Fibroblast of mammary gland (primary cell): ENCODE measurements at places on chromosomes 6 and 20.

DNA sequence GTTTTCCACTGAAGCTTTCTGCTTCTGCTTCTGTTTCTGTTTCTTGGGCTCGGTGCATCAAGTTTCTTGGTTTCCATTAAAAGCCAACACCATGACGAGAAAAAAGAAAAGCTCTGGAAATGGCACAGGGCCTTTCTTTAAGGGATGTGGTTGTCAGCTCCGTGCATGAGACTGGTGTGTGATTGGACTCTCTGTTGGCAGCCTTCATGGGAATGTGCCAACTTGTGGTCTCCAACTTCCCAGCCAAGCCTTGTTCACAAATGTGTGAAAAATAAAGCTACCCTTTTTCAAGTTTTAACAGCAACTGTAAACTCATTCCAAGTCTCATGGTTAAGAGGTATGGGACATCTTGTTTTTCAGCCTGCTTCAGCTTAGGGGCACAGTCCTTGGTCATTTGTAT lies 68.7 kb upstream of the CST7 start:
- DNase-seq, result no peak

- peak; percentile 29 for DNase-seq
Observed at GRCh38 chr6:79117752-79118151, 39.7 kb upstream of the PHIP start.

- no peak for DNase-seq
Observed at GRCh38 chr6:92545861-92546260, 873.5 kb downstream of the EPHA7 start.

- DNase-seq, result no peak
Observed at GRCh38 chr6:46291880-46292279, 121.1 kb upstream of the ENPP5 start.

- peak; percentile 96 for DNase-seq
Observed at GRCh38 chr20:49278036-49278817, at the start of gene ZNFX1. ZNFX1 (minus strand) TSS chr20:49278057; CDS start chr20:49275839, 2,218 bp downstream.

- DNase-seq, result no peak
Observed at GRCh38 chr6:96990462-96990861, 65.9 kb downstream of the KLHL32 start.

DNA sequence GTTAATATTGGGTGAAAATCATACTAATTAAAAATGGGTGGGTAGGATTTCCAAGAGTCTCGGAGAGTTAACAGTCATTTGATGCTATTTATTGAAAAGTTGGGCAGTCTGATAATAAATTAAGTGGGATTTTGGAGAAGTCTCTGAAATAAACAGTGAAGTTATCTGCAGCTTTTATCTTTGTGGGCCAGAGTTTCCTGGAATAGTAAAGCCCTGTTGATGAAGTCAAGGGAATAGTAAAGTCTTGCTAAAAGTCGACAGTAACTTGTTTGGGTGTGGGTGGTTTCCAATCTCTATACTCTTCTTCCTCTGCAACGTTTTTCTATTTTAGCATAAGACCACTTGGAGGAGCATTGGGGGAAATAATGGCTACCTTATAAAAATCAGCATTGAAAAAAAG lies 493.6 kb downstream of the EPM2A start:
- DNase-seq, result no peak

DNA sequence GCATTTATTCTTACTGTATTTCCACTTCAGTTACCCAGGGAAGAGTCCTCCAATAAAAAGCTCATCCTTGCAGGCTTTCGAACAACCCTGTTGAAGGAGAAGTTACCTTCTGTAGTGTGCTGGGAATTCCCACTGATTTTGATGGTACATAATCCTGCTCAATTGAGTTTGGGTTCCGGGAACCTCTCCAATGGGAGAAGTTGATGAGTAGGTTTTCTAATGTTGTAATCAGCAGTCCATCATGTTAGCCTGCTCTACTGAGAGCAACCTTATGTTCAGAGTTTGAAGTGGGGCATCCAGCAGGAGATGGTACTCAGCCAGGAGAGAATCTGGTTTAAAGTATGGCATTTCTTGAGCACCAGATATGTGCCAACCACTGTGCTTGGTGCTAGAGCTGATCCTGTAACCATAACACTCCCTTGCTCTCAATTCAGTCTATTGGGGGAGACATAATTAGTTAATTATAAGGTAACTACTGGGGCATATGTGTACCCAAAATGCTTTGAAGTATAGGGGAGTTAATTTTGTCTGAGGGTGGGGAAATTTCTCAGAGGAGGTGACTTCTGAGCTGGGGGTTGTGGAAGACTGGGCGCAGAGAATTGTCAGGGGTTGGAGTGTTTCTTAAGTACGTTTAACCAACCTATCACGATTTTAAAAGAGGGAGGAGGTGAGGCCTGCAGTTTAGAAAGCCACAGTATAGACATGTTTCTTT lies 2.1 kb downstream of the TOP1 start:
- peak; percentile 83 for DNase-seq

GRCh38 chr20:8367689-8368088 lies 235.6 kb downstream of the PLCB1 start:
- no peak for DNase-seq

DNA sequence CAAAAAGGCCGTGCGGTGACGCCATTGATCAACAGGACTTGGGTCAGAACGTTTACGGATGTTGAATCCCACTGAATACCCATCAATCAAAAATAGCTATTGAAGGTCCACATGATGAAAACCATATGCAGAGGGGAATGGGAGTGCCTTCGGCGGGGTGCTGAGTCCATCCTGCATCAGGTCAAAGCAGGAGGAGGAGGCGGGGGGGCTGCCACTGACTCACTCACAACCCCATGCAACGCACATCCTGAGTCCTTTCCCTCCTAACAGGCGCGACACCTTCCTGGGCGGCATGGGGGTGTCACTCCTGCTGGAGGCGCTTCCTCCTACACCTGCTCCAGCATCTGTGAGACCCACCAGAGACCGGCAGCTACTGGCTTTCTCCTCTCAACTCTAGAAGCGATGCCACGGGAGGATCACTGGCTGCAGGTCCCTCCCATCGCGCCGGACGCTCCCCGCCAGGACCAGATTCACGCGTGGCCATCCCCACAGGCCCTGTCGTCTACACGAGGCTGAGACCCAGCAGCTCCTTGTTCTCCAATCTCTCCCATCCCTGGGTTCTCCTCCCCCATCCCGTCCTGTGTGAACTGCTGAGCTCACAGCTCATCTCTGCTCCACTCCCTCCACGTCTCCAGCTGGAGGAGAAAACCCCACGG lies 170.6 kb upstream of the THBS2 start:
- DNase-seq, result peak; percentile 39

DNA sequence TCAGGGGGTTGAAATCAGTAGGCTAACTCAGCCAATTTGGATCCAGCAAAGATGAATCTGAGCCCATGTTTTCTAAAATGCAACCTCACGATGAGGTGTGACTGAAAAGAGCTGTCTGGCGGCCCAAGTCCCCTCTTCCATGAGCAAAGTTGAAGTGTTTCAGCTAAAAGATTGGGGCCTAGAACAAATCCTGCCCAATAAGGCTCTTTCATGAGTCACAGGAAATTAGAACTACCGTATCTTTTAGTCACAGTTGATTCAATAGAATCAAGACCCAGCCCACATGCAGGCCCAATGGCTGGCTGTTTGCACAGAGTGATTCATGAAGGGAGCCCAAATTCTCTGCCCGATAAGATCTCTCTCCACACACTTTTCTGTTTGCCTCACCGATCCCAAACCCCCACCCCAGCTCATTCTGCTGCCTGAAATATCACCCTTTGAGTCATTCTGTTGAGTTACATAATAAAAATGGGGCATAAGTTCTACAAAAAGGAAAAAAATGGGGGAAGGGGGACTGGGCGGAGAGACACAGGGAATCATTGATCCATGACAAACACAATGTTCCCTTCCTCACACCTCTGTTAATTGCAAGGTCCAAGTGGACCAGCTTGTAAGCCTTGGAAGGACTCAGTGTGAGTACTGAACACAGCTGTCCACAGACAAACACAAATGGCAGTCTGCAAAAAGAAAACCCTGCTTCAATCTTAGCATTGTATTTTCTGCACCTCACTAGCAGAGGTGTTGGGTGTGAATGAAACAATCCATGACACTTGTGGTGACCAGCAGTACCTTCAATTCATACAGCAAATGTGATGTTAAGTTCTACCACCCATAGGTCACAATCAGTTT lies 13.8 kb downstream of the FOXQ1 start:
- DNase-seq, result peak; percentile 77

- no peak for DNase-seq
Observed at GRCh38 chr20:34527016-34527415, 10.8 kb downstream of the DYNLRB1 start.

DNA sequence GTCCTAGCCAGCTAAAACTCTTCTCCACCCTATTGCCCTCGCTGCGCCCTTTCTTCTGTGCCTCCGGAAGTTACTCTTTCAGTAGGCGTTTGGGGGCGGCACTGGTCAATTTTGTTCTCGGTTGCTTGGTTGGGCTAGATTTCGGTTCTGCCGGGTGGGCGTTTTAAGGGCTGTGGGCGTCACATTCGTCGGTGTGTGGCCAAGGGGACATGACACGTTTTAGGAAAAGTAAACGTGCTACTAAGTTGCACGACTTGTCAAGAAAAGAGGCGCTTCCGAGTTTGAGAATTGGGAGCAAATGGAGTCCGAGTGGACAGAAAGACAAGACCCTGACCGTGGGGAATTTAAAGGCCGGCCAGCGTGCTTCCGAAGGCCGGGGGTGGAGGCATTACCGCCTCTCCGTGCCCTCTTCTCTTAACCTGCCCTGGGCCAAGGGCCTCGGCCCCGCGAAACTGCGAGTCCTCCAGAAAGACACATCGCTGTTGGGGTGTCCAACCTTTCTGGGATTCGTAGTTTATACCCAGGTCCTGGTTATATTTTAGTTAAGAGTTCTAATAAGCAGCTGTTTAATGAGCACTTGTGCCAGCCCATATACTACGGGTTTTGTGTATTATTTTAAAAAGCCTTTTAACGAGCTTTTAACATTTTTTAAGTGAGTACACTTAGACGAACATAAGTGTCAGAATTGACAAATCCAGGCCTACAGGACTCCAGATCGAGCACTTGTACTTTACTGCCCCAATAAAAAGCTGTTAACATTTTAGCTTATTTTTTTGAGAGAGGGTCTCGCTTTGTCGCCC lies 664 bp upstream of the BAG6 start:
- no peak for DNase-seq

GRCh38 chr20:51529081-51529681 lies 13.3 kb downstream of the NFATC2 start:
- peak; percentile 14 for DNase-seq

- peak; percentile 19 for DNase-seq
Observed at GRCh38 chr20:37574199-37574890, 46.7 kb upstream of the BLCAP start.
